ELF-1 (cell line): ENCODE measurements at places on chromosomes 1 and 21.

GRCh38 chr1:207840380-207840779 lies 70.5 kb downstream of the CD34 start:
- peak; percentile 27 for DNase-seq

- no peak for DNase-seq
Observed at GRCh38 chr1:229364207-229365065, 21.6 kb upstream of the CCSAP start.

GRCh38 chr1:158471920-158472319 lies at the start of gene OR10R2:
TSS of gene OR10R2 (plus strand) at chr1:158472220. CDS start at chr1:158472326, 106 bp downstream.
- no peak for DNase-seq

DNA sequence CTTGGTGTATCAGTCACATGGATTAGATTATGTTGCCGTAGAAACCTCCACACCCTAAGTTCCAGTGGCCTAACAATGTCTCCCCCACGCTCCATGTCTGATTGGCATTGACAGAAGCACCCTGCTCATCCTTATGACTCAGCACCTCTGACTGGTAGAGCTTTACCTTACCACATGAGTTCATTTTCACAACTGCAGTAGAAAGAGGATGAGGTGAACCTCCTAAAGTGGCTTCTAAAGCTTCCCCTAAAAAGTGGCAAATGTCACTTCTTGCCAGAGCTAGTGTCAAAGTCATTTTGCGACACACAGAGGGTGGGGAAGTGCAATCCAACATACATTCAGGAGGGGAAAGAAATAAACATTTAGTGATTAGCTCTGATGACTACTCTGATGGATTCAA lies 30.6 kb upstream of the LYPD8 start:
- no peak for DNase-seq

DNA sequence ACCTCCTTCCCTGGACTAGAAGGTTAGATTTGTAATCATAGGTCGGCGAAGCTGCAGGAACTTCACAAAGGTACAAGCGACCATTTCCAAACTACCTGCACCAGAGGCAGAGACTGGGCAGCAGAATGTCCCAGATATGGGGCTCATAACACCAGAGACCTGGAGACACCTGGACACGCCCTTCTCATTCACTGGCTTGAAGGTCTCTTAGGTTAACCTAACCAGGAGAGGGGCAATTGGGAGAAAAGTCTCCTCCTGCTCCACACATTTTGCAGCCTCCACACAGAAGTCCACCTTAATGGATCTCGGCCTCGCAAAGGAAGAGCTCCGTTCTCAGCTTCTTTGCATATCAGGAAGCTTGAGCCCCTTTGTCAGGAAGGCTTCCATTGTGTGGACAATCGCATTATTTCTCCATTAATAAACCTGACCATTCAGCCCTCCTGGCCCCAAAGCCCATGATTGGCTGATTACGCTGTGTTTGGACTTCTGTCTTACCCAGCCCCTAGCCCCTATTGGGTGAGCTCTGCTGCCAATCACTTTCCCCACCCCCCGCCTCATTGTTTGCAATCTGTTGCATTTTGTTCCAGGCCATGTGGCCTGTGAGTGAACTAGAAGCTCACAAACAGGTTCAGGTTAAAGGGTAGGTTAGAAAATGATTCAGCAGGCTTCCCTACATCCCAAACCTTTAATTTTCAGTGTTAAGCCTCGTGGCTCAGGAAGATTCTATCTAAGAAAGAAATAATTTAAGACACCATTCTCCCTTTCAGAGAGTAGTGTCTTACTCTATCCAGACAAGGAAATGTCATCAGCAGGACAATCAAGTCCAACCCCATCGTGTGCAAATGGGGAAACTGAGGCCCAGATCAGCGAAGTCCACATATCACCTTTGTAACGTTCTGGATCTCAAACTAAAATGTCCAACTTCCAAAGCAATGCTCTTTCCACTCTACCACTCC lies 2.8 kb downstream of the MYCL start:
- DNase-seq: peak; percentile 92

- no peak for DNase-seq
Observed at GRCh38 chr1:164755690-164756089, 196.7 kb downstream of the PBX1 start.

GRCh38 chr1:64327119-64327518 lies 123.7 kb downstream of the UBE2U start:
- DNase-seq: no peak

DNA sequence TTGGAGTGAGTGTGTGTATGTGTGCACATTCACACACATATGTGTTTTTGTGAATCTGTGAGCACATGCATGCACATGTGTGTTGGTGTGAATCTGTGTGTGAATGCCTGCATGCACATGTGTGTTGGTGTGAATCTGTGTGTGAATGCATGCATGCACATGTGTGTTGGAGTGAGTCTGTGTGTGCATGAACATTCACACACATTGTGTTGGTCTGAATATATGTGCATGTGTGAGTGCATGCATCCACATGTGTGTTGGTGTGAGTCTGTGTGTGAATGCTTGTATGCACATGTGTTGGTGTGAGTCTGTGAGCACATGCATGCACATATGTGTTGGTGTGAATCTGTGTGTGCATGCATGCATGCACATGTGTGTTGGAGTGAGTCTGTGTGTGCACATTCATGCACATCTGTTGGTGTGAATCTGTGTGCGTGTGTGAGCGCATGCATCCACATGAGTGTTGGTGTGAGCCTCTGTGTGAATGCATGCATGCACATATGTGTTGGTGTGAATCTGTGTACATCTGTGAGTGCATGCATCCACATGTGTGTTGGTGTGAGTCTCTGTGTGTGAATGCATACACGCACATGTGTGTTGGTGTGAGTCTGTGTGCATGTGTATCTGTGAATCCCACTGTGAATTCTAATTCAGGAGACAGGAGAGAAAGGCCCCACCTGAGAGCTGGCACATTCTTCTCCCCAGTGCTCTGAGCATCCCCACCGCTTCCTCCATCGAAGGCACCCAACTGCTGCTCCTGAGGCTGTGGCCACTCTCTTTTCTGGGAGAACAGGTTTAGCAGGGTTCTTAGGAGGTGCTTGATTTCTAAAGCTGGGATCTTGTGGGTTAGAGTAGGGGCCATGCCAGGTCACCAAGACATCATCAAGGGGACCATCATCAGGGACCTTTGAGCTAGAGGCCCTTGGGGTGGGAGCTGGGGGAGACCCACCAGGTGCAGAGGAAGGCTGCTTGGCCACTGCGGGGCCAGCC lies 117.5 kb upstream of the ARHGEF16 start:
- peak; percentile 58 for DNase-seq

GRCh38 chr21:45856442-45856841 lies 125.1 kb upstream of the COL6A1 start:
- no peak for DNase-seq

- peak; percentile 83 for DNase-seq
Observed at GRCh38 chr1:206739411-206740076, 31.0 kb upstream of the IL19 start.

GRCh38 chr1:240198376-240198775 lies 106.7 kb downstream of the FMN2 start:
- DNase-seq: no peak

DNA sequence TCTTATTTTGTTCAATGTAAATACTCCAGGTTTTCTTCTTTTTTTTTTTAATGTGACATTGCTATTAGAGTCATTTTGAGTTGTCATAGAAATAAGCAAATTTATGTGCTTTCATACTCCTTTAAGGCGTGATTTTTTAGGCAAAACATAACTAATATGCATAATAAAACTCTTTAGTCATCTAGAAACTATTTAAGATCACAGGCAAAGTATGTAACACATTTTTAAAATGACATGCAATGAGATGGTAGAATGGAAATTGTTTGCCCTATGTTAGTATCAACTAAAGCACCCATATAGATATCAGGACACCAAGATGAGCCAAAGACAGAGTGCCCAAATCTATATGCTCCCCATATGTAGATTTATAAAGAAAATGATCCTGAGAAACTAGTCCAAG lies 41.5 kb upstream of the SGIP1 start:
- no peak for DNase-seq

- no peak for DNase-seq
Observed at GRCh38 chr1:93661829-93662474, 19.7 kb downstream of the BCAR3 start.

- DNase-seq: no peak
Observed at GRCh38 chr21:24890021-24890420, 717.3 kb downstream of the MRPL39 start.

- DNase-seq: no peak
Observed at GRCh38 chr1:176854758-176855745, 309.5 kb downstream of the ASTN1 start.

GRCh38 chr21:44354775-44355771 lies 1.7 kb downstream of the TRPM2 start:
- no peak for DNase-seq

DNA sequence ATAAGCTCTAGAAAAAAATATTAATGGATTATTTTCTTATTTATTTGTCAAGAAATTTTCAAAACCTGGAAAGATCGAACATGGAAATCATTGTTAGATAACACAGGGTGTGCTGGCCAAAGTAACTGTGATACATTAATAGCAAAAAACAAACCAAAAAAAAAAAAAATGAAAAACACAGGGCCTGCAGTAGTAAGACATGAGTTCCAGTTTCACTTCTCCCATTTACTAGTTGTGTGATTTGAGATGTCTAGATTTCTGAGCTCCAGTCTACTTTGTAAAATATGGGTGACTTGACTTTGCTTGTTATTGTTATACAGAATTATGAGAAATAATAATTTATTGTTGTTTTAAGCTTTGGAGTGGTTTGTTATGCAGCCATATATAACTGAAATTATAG lies 13.6 kb downstream of the FAM177B start:
- DNase-seq: no peak

GRCh38 chr1:12085643-12086260 lies 22.6 kb downstream of the TNFRSF8 start:
- no peak for DNase-seq

DNA sequence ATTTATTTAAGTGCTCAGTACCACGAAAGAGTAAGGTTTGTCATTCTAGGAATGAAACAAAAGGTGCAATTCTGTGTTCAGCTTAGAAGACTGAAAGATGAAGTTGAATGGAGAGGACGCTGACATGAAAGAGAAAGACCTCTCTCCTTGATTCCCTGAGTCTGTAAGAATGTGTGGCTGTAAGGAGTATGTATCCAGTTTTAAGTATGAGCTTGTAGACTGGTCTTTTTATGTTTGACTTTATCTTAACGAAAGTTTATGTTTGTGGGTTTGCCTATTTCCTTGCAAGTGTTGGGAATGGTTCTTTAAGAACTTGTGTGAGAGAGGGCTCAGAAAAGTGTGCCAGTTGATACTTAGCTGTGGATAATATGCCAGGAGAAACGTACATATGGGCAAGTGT lies 1.4 kb downstream of the CHD1L start:
- DNase-seq: no peak

DNA sequence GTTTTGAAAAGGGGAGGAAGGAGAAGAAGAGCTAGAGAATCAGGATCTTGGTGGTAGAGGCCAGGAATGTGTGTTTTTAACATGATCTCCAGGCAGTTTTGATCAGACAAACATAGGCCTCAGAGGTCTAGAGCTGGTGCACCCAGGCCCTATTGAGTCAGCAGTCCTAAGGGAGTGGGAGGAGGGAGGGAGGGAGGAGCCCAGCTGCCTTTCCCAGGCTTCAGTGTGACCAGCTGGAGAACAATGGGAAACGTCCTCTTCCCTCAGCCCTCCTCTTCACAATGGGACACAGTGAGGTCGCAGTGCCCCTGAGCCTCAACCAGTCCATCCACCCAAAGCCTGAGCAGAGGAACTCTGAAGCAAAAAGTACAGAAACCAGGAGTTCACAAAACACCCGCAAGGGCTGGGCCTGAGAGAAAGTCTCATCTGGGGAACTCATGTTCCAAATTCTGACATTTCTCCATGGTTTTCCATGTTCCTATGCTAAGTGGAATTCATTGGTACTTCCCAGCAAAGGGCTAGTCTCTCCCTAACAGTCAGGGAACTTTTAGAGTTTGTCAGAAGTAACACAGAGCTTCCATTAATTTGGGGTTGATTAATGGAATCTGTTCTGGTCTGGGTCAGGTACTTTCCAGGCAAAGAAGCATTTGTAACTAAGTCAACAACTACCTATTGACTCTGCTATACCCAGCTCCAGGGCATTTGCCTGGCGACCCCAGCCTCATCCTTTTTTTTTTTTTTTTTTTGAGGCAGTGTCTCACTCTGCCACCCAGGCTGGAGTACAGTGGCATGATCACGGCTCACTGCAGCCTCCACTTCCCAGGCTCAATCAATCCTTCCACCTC lies 37.5 kb downstream of the ELAPOR1 start:
- DNase-seq: peak; percentile 69

- DNase-seq: peak; percentile 66
Observed at GRCh38 chr1:156490401-156491032, 10.1 kb downstream of the MEF2D start.

DNA sequence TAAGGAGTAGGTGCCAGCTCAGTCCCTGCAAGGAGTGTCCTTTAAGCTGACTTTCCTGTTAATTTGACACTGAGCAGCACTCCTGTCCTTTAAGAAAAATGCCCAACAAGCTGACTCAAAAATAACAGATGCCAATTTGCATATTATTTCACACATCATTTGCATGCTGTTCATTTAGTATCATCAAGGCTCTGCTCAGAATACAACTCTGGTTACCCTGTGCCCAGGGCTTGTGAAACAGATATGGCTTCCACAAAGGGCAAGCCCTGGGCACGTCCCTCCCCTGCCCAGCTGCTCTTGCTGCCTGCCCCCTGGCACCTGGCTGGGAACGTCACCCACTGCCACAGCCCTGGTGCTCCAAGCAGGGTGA lies 10.3 kb downstream of the KCNN3 start:
- no peak for DNase-seq

DNA sequence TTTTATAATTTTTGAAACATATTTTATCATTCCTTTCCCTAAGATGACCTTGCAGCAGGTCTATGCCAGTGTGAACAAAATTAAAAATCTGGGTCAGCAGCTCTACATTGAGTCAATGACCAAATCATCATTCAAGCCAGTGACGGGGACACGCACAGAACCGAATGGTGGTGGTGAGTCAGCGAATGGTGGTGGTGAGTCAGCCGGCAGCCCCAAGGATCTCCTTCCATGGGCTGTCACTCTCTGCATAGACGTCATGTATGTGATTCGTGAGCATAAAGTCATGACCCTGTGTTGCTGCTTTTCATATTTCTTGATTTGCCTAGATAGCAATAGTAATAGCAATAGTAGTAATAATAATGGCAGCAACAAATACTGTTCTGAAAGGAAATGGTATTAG lies 26.3 kb downstream of the PER3 start:
- no peak for DNase-seq
